ENCODE measurements at places on chromosomes 1 and 21.

DNA sequence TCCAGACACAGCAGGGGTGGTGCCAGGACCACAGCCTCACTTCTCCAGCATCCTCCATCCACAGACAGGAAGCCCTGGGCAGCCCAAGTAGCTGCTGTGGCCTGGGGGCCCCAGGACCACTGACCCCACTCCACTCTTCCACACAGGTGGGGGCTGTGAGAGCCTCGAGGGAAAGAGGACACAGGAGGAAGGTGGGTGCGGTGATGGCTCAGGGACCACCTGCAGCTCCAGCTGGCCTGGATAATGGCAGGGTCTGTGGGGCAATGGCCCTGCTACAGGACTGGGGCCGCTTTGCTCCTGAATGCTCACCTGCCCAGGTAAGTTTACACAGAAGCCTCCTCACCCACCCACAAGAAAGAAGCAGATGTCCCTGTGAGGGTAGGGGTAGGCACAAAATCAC, 18.3 kb upstream of the PRSS38 start:
- DNase-seq: no peak

- DNase-seq: no peak
These were observed 48.9 kb upstream of the DIP2A start for GRCh38 chr21:46409641-46410406.

GRCh38 chr21:38661197-38661871, 144.4 kb upstream of the ETS2 start:
- DNase-seq: no peak

DNA sequence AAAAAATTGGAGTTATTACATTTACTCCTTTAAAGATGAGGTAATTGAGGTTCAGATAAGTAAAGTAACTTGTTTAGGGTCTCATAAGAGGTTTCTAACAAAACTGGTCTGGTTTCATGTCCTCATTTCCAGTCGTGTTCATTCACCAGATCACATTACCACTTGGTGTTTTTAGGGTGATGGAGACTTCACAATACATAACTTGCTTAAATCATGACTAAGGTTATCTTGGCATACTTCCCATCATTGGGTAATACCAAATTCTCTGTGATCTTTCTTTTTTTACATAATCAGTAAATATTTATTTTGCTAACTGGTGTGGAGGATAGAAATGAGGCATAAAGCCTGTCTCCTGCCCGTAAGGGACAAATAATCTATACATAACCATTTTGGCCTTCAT, 31.6 kb upstream of the RPTN start:
- no peak for DNase-seq

DNA sequence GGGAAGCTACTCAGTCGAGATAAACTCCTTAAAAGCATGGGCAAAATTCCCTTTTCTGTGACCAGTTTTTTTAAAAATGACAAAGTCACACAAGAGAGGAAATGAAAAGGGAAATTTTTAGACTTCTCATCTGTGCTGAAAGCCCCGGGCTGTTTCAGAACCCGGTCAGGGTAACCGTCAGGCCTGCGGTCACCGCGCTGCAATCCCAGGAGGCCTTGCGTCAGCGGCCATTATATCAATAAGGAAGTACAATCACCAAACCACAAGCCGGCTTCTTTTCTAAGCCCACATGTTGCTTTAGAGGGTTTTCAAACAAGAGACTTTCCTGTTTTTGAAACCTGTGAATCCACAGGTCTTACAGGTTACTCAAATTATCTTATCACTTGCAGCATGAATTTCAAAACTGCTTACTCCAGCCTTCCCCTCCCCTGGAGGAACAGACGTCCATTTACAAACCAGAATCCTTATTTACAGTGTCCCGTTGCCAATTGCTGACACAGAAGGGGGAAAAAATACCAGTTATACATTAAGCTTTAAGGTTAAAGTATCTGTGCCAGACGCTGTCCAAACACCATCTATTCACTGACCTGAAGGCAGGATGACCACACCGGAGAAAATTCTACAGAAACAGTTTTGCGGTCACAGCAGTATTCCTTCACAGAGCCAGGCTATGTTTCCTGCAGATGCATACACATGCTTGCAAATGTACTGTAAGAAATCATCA, 165.3 kb downstream of the TOMM20 start:
- DNase-seq: no peak

DNA sequence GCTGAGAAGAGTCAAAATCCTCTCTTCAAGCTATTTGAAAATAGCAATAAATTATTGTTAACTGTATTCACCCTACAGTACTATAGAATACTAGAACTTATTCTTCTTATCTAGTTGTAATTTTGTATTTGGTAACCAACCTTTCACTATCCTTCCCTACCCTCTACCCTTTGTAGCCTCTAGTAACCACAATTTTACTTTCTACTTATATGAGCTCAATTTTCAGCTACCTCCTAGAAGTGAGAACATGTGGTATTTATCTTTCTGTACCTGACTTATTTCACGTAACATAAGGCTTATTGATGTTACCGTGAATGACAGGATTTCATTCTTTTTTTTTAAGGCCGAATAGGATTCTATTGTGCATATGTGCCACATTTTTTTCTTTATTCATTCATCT, 30.0 kb downstream of the ZC3H11B start:
- no peak for DNase-seq

DNA sequence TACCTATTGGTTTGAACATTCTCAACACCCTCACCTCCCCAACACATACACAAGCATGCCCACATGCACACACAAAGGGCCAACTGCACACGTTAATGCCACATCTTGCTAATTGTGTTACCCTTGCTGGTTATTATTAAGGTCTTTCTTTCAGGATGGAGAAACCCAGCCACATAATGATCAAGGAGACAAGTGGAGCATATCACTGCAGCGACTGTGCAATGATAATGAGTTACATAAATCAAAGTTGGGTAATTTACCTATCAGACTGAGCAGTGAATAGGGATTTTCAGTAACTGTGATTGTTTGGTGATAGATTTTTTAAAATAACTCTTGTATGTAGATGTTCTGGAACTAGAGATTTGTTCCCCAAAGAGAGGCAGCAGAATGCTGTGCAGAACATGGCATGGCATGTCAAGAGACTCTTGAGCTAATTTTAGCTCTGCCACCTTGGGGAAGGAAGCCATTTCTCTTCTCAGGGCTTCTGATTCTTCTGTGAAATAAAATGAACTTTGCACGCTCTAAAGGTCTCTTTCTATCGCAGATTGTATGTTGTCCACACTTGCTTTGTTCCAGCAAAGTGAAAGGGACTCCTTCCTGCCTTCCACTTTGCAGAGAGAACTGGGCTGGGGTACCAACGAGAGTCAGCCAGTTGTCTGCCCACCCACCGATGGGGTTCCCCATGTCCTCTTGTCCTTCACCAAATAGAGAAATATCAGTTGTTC, 126.0 kb upstream of the CAMK1G start:
- no peak for DNase-seq

DNA sequence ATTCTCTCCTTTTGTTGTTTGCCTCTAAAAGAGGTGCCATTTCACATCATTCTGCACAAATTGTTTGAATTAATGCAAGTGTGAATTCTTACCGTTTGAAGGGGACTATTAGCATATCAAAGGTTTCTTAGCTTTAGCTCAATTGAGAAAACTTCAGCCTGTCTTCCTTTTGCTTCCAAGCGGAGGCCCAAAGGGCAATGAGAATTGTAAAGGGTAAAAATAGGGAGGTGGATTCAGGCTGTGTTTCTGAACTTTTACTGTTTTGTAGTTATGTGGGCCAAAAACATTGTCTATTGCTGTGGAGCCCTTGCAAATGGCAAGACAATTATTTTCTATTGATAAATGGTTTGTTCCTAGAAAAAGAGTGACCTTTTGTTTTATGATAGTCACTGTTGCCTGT, 3.6 kb downstream of the ADGRL2 start:
- DNase-seq: no peak

DNA sequence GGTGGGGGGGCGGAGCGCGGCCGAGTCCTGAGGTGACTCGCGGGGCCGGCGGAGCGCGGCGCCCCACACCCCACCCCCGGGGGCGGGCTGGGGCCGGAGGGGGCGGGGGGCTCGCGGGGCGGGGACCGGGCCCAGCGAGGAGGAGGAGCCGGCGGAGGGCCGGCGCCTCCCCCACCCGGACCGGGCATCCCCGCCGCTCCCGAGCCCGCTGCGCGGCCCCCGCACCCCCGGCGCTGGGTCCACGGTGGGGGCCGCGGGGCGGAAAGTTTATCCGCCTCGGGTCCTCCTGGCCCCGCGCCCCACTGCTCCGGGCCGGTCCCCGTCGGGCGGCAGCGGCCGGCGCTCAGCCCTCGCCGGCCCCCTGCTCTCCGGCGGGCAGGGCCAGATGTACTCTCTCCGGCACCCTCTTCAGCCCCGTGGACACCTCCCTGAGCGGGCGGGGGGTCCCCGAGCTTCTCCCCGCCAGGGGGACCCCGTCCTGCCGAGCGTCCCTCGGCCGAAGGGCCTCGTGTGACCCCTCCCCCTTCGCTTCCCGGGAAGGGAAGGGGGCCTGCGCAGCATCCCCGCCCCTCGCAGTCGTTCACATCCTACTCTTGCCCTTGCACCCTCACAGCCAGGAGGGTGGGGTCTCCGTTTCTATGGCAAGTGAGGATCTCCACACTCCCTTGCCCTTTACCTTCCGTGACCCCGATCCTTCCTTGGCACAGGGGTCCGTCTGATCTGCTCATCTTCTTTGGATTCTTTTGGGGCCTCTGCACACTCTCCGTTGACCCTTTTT, 663 bp downstream of the CAMTA1 start:
- DNase-seq: peak; percentile 13

GRCh38 chr1:165679282-165680036, 18.9 kb downstream of the ALDH9A1 start:
- no peak for DNase-seq

- DNase-seq: no peak
These were observed 207.9 kb upstream of the DMRTA2 start for GRCh38 chr1:50631161-50631560.

Data from SHP77 (cell line).